ENCODE measurements at places on chromosomes 4 and X.

GRCh38 chr4:148431401-148431800 lies 10.8 kb downstream of the NR3C2 start:
- DNase-seq, result no peak

DNA sequence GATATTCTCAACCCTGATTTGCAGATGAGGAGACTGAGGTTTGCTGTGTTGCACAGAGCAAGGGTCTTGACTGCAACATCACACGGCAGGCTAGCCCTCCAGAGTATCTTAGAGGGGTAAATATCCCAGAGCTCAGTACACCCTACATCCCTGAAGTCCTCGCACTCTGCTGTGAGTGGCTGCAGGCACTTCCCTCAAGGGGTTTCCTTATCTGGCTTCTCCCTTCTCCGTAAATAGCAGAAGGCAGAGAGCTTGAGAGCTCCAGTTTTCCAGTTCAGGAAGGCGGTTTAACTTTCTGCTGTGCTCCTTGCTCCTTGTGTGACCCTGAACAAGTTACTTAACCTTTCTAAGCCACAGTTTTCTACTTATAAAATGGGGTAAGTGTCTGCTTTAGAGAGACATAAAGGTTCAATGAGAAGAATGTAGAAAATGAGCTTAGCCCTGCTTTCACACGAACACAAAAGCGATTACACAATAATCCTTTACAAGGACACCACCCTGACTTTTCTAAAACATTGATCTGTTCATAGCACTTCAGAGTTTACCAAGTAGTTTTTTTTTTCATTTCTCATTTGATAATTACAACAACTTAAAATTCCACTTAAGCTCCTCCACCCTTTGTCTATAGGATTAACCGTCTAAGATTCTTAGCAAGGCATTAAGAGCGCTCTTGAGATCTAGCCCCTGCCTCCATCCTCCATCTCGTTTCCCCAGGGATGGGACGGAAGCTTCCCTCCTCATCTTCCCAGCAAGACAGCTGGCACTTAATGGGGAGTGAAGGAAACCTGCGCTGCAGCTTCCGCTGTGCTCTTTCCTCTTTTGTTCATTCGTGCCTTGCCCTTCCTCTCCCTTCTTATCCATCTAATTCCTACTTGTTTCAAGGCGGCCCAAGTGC lies 68.4 kb downstream of the TAPT1 start:
- no peak for DNase-seq

DNA sequence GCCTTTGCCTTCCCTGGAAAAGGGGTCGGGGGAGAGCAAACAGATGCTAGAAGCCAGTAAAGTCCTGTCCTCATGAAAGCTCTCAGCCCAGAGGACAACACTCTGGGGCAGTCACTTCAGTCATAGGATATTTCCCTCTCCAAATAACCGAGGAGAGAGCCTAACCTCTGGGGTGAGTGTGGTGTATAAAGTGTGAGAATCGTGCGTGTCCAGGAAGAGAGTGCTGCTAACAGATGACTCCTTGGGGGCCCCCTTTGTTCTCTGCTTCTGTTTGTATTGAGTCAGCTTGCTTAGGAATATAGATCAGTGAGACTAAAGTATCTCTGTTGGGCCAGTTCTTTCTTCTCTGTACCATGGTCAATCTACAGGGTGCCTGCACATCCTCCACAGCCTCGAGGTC lies 247.2 kb downstream of the PALLD start:
- DNase-seq, result no peak

GRCh38 chr4:108301545-108302251 lies 133.0 kb upstream of the LEF1 start:
- DNase-seq, result no peak

GRCh38 chr4:113008716-113009115 lies 40.7 kb upstream of the ANK2 start:
- no peak for DNase-seq

- no peak for DNase-seq
Observed at GRCh38 chr4:110128029-110128428, 70.4 kb downstream of the ELOVL6 start.

GRCh38 chr4:112765317-112765974 lies 128.5 kb downstream of the LARP7 start:
- DNase-seq, result no peak

GRCh38 chrX:1542994-1543725 lies 6.2 kb upstream of the P2RY8 start:
- DNase-seq, result no peak

DNA sequence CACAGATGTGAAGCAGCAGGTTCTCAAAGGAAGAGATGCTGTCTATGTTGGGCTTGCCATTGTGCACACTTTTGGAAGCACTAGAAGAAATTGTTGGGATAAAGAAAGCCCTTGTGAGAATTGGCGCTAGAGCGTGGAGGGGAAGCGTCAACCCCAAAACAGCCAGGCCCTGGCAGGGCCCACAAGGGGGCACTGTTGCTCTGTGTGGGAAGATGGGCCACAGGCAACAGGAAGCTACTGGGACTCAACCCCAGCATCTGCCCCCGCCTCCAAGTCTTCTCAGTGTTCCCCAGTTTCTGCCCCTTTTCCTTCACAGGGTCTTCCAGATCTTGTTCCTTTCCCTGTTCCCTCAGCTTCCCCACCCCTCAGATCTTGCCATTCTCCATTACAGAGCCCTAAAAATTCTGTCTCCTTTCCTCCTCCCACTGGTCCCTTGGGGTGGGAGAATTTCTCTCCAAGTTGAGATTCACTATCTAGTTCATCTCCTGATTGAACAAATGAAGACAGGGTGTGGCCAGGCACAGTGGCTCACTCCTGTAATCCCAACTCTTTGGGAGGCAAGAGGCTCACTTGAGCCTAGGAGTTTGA lies 85.5 kb downstream of the STARD8 start:
- no peak for DNase-seq

DNA sequence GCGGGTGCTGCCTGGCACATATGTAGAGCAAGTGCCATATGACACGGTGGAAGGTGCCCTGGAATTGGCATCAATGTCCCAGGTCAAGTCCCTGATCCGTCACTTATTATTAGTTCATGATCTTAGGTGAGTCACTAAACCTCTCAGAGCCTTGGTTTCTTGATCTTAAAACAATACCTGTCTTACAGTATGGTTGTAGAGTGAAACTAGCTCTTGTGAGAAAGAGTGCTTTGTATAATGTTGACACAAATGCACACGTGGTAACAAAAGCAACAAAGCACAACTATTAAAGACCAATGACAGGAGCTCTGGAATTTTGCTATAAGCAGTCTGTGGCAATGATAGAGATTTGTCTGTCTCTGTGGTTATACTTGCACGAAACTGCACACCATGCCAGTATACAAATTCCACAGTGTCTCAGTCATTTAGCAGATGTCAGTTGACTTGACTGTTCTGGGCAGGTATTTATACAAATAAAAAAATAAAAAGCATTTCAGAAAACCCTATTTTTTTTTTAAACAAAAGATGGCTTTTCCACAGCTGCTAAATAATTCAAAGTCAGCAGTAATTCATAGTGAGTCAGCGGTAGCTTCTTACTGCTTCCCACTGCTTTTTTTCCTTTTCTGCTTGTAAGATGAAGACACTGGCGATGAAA lies 19.7 kb upstream of the ACSL1 start:
- DNase-seq, result no peak

Data from posterior cingulate gyrus (tissue), 11 donors.